ENCODE measurements at places on chromosomes 2 and 18.

- DNase-seq: no peak
Observed at GRCh38 chr2:557635-558301, 119.4 kb downstream of the TMEM18 start.

DNA sequence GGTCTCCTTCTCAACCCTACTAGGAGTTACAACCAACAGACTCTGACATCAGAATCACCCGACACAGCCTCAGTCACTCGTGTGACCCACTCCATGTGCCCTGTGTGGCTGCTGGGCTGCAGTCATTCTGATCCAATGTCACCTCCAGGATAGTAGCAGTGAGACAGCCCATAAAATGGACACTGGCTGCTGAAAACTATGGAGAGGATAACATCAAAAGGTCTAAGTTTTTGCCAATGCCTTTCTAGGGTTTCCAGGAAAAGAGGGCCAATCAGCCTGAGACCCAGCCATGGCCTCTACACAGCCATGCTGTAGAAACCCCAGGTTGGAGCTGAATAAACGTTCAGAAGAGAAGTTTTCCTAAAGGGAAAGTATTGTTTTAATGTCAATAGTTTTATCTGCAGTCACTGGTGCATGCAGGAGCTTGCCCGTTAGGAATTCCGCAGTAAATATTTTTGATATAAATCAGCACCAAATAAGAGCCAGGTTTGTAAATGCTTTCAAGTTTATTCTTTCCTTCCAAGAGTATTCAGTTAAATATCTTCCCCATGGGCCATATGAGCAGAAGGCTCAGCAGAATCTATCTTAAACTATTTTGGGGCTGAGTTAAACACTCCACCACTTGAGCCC lies 92.2 kb upstream of the PID1 start:
- no peak for DNase-seq

DNA sequence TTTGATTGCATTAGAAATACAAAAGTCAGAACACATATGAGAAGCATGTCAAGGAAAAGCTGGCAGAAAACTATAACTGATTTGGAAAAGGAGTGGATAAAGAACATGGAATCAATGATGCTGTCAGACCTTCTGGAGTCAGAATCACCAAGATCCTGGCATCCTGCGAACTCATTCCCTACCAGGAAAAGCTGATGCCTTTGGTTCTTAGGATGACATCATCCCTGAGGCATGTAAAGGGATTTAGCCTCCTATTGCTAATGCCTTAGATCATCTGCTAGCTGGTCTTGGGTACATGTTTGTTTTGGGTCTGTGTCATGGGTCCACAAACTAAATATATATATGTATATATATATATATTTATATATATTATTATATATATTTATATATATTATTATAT lies 680.7 kb downstream of the EPHA4 start:
- no peak for DNase-seq

DNA sequence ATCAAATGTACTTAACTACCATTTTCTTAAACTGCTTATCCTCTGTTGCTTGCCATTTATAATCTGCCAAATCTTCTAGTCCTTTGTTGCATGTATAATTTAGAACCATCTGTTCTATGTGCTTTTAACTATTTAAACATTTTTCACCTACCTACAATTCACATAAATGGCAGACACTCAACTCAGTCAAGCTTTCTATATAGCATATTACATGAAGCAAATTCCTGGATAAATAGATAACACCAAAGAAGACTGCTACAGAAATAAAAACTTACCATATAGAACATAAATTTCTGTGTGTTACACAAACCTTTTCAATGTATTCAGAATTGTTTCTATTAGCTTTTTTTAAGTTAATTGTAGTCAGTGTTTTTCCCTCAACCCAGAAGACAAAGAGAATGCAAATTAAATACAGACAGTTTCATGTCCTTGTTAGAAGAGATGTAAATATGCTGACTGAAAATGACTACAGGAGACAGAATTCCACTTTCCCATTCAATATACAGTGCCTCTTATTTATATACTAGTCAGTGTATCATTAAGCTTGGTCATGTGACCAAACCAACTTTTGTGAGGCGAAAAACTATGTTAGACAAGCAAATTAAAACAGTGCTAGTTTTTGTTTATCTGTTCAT lies 2.6 kb downstream of the BAZ2B start:
- DNase-seq: no peak

DNA sequence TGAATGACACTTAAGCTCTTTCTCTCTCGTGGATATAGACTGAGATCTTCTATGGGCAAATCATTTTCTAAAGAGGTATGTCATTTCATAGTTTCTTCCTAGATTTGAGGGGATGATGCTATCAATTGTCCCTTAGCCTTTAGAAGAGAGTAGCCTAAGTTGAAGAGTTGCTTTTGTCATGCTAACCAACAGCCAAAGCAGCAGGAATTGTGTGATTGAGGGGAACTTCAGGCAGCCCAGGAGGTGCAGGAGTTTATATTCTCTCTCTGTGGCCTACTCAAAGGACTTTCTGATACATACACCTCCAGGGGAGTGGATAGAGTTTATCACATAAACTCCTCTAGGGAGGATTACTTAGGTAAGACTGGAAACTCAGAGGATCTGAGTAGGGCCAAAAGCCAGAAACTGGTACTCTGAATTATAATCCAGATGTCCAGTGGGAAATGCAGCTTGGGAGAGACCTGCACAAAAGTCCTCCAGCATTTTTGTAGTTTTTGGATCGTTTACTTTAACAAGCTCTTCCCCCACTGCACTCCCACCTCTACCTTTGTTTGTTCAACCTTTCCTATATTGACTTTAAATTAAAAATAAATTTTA lies 150.7 kb upstream of the CCDC68 start:
- no peak for DNase-seq

- DNase-seq: no peak
Observed at GRCh38 chr2:37205689-37206341, 9.5 kb downstream of the CEBPZOS start.

DNA sequence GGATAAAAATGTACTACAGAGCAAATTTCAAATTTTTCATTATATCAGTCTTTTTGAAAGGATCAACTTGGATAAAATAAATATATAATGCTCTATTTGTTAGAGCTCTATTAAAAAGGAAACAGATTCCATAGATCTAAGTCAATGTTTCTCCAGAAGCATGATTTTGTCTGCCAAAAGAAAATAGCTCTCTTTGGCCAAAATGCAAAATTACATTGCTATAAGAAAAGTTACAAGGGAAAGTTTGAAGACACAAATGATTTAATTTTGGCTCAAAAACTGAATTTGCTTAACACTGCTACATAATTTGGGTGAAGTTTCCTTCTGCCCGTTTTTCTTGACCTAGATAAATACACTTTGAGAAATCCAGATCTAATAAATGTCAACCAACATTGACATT lies 15.7 kb downstream of the C2orf69 start:
- no peak for DNase-seq

- no peak for DNase-seq
Observed at GRCh38 chr2:181189951-181190350, 209.5 kb downstream of the UBE2E3 start.
